Omental fat pad (tissue), 4 donors: ENCODE measurements at places on chromosomes 7 and 10. TPM values are rescaled to one million over a fixed set of nuclear protein-coding genes. Genes with fewer than 3 reads are reported as not detected.

Gene SPDYE17
- total RNA-seq: not detected

Gene LOXL4
- total RNA-seq: 9.0 TPM

Gene OPN1SW
- not detected for total RNA-seq

DNA sequence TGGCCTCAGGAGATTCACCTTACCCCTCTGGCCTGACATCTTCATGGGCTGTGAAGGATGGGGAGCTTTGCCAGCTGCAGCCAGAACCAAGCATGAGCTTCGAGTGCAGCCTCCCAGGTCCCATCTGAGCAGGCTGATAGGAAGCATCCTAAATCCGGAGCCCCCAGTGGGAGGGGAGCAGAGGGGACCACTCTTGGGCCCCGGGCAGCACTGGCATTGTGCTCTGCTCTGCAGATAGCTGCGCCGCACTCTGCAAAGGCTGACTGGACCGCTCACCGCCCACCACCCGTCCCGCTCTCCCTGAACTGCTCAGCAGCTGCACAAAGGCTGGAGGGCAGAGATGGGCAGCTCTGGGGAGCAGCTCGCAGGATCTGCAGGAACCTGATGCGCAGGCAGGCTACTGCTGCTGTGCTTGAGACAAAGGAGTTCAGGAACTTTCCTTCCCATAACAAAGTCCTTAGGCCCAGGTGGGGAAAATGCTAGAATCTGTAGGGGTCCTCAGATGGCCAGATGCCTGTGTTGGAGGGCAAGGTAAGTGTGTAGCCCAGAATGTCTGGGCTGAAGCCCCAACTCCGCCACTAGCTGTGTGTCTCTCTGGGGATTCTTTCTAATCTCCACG, 51.8 kb downstream of the ARHGAP22 start:
- DNase-seq: no peak
